ENCODE measurements at places on chromosomes 11 and 22.

- DNase-seq = peak; percentile 39
These were observed 162.6 kb downstream of the BUD13 start for GRCh38 chr11:116610190-116610589.

- DNase-seq = no peak
These were observed 2.5 kb downstream of the DERL3 start for GRCh38 chr22:23836281-23836680.

GRCh38 chr22:31348766-31349165 lies 2.6 kb upstream of the PATZ1 start:
- no peak for DNase-seq

DNA sequence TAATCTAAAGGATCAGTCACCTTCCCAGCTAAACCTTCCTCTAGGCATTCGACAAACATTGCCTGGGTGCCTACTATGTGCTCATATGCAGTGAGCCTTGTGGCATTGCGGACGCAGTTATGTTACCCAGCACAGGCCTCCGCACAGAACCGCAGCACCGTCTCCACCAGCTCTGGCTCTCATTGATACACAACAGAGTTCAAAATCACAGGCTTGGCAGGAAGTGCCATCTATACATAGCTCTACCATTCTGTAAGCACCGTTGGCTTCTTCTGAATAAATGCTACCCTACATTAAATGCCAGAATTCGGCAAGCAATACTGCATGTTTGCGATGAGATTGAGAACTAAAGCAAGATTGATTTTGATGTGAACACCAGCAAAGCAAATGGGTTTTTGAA lies 31.0 kb downstream of the DSCAML1 start:
- no peak for DNase-seq

- DNase-seq = no peak
These were observed 541.2 kb upstream of the API5 start for GRCh38 chr11:42770444-42771065.

DNA sequence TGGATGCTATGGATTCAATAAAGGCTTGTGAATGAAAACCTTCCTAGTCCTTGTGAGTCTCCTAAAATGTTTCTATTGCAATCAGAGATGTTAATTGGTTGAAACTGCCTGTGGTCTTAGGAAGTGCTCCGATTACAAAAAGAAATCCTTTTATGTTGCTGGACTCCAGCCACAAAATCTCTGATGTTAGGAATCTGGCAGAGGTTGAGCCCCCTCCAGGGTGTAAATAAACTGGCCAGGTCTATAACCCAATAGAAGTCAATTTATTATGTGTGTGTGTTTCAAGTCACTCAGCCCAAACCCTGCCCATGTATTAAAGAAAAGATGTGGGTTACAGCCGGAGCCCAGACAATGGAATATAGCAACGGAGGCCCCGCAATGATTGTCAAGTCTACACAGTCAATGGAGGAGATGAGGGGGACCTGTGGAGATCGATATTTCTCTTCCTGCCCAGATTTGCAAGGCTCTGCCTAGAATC lies 218.1 kb upstream of the SORL1-AS1 start:
- no peak for DNase-seq

DNA sequence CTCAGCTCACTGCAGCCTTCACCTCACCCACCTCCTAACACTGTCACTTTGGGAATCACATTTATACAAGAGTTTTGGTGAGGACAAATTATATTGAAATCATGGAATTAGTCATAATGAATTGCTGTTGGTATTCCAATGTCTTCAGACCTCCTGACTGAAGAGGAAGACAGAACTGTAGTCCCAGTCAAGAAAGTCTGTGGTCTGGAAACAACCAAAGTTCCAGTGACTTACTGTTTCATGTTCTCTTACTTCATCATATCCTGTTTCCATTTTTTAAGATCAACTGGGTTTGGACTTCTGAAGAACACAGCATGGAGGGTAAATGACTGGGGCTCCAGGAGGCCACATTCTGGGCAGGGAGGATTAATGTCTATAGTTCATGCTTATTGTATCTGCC lies 43.0 kb upstream of the HIPK3 start:
- DNase-seq = no peak

GRCh38 chr22:48757581-48757980 lies 1070.1 kb downstream of the BRD1 start:
- DNase-seq = no peak

- DNase-seq = no peak
These were observed 34.7 kb upstream of the FCHSD2 start for GRCh38 chr11:73176874-73177155.

GRCh38 chr11:11661326-11662040 lies 39.7 kb upstream of the GALNT18 start:
- DNase-seq = no peak

DNA sequence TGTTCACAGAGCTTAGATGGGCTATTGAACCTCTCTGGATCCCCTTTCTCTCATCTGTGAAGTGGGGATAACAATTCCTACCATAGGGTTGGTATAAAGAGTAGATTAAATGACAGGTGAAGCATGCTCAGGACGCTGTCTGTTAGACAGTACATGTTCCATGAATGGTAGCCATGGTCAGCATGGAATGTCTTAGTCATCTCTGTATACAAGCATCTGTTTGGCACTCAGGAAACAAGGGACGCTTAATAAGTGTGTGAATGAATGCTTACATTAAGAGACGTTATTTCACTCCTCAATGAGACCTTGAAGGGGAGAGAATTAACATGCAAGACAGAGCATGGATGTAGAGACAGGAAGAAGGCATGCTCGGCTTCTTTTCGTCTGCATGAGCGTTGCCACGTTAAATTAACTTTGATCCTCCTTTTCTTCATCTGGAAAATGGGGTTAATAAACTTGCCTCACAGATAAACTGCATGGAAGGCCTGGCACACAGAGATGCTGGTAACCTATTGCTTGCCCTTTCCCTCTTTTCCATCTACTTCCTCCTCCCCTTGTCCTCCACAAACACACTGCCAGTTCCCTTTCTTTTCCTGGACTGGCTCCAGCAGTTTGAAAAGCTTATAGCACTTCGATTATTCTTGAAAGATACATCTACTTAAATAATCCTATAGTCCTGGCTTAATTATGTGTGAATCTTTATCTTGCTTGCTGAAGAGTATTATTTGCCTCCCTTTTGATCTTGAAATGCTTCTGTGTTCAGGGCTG lies 267.2 kb upstream of the MTNR1B start:
- DNase-seq = no peak

- no peak for DNase-seq
These were observed 560.8 kb downstream of the BRD1 start for GRCh38 chr22:49266561-49267519.

- peak; percentile 83 for DNase-seq
These were observed 11.3 kb upstream of the MTMR3 start for GRCh38 chr22:29871684-29872083.

DNA sequence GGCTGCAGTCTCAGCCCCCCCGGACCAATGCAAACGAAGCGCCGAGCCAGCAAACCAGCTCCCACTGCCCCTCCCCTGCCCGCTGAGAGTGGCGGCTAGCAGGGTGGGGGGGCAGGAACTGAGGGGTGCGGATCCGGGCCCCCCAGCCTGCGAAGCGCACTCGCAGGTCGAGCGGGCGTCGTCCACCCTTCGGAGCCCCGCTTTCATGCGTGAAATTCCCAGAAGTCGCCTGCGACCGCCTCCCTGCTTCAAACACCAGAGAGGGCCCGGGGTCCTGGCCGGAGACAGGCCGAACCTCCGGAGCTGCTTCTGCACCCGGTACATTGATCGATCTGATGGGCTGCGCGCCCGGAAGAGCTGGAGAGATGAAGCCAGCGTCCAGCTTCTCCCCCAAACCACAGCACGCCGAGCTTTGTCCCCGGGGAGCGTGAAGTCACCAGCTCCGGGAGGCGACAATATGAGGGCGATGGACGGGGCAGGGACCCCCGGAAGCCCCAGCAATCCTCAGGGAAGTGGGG lies 646 bp upstream of the PATZ1 start:
- DNase-seq = peak; percentile 50

GRCh38 chr11:80822308-80822707 lies 1381.5 kb upstream of the TENM4 start:
- no peak for DNase-seq
